ENCODE measurements at places on chromosomes 11 and 22.

DNA sequence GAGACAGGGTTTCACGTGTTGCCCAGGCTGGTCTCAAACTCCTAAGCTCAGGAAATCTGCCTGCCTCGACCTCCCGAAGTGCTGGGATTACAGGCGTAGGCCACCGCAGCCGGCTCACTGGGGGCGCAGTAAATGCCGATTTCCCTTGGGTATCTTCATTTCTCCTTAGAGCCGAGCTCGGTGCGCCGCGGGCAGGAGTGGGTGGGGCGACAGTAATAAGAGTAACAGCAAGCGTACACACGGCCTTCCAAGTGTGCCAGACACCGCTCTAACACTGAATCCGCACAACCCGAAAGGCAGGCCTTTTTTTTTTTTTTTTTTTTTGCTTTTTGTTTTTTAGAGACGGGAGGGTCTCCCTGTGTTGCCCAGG is 500 bp upstream of the ADSL start:
- no peak for DNase-seq

- no peak for DNase-seq
Measured at GRCh38 chr11:1785749-1786413, 22.2 kb upstream of the CTSD start.

GRCh38 chr11:14967581-14968243 is 4.4 kb downstream of the CALCA start:
- no peak for DNase-seq

DNA sequence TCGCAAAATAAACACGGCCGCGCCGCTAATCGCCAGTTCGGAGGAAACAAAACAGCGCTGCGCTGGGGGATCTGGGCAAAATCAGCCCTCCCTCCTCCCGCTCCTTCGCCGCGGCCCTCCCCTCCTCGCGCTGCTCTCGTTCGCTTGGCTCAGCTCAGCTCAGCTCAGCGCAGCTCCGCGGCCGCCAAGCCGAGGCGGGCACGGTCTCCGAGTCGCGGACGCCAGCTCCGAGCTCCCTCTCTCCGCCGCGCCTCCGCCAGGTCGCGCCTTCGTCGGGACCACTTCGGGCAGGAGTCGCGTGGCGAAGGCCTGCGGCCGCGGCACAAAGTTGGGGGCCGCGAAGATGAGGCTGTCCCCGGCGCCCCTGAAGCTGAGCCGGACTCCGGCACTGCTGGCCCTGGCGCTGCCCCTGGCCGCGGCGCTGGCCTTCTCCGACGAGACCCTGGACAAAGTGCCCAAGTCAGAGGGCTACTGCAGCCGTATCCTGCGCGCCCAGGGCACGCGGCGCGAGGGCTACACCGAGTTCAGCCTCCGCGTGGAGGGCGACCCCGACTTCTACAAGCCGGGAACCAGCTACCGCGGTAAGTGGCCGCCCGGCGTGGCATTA is at the start of gene SPON1:
TSS of gene SPON1 (plus strand) at position 162 of the 607 bp plus-strand sequence. CDS start at position 344, 182 bp downstream.
- no peak for DNase-seq

DNA sequence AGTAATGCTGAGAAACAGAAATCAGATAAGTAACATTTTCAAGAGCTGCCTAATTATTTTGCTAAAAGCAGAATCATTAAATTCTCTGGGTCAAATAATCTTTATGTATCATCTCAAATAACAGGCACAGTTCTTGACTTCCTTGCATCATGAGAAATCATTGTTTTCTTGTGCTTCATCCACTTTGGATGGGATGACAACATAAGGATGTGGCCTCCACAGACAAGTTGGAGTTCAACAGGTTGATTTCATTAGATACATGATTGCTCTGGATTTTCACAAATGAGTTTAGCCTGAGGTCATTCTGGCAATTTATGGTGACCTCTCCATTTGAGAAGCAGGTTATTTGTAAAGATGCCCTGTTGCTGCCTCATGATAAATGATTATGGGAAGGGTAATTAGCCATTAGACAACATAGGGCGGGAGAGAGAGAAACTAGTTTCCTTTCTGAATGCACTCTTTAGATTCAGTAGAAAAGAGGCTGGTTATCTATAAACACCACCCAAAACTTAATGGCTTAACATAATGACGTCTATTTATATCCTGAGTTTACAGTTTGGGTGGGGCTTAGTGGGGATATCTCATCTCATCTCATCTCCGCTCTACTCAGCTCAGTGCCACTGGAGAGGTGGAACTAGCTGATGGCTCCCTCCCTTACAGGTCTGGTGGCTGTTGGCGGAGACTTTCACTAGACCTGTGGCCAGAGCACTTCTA is 35.0 kb upstream of the ADORA2A start:
- DNase-seq: no peak

DNA sequence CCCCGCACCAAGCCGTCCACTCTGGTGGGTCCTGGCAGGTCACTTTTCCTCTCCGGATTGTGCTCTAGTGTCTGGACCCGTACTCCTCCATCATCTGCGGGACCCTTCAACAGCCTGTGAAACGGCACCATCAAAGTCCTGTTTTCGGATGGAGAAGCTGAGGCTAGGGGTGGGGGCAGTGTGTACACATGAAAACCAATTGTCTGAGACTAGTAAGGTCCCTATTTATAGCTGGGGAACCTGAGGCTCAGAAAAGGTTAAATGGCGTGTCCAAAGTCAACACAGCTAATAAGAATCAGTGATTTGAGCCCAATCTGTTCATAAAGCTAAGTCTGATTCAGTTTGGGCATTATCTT is 668 bp upstream of the LRRC32 start:
- no peak for DNase-seq

DNA sequence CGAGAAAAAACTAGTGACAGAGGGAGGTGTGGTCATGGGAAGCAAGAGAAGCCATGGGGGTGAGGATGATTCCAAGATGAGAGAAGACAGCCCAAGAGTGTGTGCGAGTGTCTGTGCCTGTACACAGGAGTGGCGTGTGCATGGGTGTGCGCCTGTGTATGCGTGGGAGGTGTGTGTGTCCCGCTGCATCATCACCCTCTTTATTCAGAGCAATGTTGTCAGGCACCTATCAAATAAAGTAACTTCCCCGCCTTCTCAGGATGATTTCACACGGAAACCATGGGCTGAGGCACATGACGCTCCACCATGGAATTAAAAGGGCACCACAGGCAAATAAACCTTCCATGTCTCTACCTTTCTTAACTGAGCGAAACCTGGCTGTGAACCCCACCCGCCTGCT is 24.6 kb downstream of the MS4A10 start:
- no peak for DNase-seq

DNA sequence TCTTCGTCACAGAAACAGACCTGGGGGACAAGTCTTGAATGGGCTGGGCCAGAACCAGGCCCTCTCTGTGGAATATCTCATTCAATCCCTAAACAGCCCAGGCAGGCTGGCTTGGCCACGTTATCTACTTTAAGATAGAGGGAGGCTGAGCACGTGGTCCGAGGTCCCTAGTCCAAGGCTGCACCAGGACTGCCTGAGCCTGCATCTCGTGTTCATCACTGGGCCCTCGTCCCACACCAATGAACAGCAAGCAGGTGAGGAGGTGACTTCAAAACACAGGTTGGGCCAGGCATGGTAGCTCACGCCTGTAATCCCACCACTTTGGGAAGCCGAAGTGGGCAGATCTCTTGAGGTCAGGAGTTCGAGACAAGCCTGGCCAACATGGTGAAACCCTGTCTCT is 20.3 kb upstream of the FGF3 start:
- no peak for DNase-seq

- DNase-seq: no peak
Measured at GRCh38 chr22:46058591-46059519, 81.9 kb upstream of the WNT7B start.

- DNase-seq: no peak
Measured at GRCh38 chr11:30984442-30984816, 385.1 kb downstream of the DCDC1 start.

DNA sequence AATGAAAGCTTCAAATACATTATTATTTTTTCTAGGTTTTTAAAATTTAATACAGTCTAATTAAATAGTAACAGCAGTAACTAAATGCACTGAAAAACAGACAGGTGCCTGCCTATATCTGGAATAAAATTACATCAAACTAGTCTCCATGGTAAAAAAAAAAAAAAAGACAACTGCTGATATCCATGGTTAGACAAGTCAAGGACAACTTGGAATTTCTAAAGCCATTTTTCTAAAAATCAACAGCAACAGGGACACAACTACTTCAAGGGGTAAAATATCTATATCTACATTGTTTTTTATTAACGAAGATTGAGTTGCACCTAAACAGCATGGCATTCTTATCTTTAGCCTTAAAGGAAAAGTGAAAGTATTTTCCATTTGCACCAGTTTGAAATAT is 74.7 kb upstream of the VPREB1 start:
- no peak for DNase-seq

DNA sequence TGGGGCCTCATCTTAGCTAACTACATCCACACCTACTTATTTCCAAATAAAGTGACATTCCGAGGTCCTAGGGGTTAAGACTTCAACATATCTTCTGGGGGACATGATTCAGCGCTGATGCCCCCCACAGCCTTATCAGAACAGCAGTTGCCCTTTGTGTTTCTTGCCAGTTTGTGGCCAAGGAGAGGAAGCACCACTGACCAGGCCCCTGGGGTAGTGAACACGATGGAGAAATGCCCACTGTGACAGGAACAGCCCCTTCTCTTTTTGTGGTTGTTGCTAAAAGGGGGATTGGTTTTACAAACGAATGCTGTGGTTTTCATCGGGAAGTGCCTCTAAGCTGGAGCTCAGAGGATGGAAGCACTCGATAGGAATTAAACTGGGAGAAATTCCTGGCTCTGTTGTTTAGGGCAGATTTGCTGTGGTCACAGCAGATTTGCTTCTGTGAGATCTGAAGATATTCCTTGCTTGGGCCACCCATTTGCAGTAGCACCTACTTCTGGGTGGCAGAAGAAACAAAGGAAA is 88.8 kb downstream of the ABTB2 start:
- DNase-seq: no peak

- no peak for DNase-seq
Measured at GRCh38 chr11:35723913-35724312, 61.3 kb downstream of the TRIM44 start.

DNA sequence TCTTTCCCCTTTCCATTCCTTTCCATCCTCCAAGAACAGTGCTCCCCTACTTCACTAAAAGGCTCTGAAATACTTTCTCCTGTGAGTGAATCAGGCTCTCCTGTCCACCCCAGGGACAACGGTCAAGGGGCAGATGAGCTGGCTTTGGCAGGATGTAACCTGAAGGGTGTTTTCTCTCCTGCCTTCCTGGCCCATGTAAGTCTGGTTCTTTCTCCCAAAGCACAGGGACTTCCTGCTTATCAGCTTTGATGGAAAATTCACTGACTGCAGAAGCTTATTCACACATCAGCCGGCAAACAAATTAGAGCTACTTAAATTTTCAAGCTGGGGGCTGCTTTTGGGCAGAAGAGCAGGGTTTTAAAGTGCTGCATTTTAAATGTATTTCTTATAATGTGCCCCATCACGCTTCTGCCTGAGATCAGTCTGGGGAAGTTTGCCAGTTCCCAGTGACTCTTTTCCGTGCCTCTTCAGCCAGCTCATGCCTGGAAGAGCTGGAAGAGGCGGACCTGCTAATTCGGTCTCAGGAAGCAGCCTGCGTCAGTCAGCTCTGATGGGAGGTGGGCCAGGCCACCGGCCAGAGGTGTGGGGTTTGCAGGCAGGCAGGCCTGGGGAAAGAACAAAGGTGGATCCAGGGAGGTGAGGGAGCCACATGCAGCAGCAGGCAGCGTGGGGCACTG is 140.4 kb upstream of the TBCEL start:
- no peak for DNase-seq

DNA sequence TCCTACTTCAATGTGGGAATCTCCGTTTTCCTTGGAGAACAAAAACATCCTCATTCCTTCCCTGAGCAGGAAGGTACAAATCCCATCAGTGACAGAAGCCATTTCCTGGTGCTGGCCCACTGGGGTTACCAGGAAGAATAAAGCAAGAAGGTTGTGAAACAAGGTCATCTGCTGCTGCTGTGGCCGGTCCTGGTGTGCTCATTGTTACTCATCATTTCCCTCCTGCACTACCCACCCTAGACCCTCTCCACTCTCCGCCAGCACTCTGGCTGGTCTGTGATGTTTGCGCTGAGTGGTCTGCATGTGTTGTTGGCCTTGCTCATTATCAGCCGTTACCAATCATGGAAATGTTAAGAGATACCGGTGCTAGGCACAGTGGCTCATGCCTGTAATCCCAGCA is 37.0 kb downstream of the OSBP2 start:
- no peak for DNase-seq

GRCh38 chr22:50471962-50472361 is 2.9 kb downstream of the SBF1 start:
- DNase-seq: no peak

DNA sequence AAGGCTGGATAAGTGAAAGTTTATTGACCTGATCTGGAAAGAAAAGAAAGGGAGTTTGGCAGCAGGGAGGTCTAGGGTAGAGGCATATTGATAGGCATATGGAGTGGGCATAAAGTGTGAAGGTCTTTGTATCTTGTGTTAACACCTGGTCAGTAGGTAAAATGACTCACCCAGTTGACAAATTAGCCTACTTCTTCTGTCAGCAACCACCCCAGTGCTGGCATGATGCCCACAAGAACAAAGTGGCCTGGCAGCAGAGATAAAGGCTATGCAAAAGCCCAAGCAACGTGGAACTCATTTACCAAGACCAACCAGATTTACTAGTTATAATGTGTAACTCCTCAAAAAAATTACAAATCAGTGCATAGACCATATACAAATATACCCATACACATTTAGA is 4.9 kb downstream of the OR10A3 start:
- no peak for DNase-seq

DNA sequence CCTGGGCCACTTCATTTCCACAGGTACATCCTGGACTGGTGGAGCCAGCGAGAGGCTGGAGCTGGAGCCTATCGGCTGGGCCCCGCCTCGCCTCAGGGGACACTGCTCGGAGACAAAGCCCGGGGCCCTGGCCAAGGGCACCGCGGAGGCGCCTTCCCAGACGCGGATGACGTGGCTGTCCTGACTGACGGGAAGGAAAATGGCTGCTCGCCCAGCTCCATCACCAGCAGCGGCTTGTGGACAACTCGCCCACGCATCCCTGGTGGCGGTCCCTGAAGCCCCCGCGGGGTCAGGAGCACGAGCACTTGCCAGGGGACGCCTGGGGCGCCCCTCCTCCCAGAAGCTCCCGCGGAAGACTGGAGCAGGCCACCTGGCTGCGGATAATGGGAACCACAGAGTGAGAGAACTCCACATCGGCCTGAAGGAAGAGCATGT is 49.6 kb downstream of the CECR2 start:
- no peak for DNase-seq

GRCh38 chr11:30423279-30423648 is 100.4 kb downstream of the ARL14EP start:
- no peak for DNase-seq

GRCh38 chr11:133720951-133721350 is 124.4 kb downstream of the SPATA19 start:
- DNase-seq: no peak

- DNase-seq: no peak
Measured at GRCh38 chr11:110373051-110373702, 56.6 kb upstream of the FDX1 start.

Measured in cortex of kidney (tissue), 1 donor.